Left ventricle myocardium inferior (tissue), 1 donor: ENCODE measurements at places on chromosomes 5 and 9.

DNA sequence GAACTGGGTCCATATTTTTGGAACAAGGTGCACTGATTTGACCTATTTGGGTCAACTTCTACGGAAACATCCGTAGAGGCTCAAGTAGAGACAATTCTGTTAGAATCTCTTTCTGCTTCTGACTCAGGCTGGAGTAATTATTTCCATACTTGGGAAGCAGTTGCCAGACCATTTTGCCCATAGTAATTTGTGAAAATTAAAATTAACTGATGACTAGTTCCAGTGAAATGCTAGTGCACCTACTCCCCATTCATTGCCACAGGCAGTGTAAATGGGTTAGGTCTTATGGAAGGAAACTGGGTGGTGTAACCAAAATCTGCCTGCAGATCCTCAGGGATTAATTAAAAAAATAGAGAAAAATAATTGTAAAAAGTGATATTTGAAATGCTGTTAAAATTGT lies 201.1 kb downstream of the TENT4A start:
- no peak for DNase-seq

DNA sequence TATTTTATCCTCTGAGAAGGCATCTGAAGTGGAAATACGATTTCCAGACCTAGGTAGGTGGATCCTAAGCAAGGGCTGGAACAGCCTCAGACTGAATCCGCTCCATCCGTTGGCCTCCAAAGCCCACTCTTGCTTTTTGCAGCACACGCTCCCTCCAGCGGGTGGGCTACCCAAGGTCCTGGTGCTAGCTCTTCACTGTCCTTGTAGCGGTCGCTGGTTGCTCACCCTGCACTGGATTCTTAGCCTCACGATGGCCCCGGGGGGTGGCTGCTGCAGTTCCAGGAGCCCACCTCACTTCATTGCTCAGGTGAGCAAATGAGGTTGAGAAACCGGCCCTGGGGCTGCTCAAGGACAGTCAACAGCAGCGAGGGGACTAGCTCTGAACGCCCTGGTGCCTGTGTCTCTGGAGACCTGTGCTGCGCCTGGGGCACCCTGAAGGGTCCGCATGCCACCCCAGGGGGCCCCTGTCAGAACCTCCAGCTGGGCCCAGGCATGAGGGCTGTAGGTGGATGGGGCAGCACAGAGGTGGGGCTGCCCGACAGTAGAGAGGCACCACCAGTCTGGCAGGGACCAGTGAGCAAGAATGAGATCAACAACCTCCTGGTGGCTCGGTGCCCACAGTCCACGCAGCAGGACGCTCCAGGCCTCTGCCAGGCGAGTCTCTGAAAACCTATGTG lies 4.3 kb downstream of the MGAT4B start:
- no peak for DNase-seq

GRCh38 chr5:151926188-151926587 lies 1.5 kb upstream of the GLRA1 start:
- DNase-seq, result no peak

GRCh38 chr5:90558344-90559192 lies at the start of gene ADGRV1:
Gene ADGRV1, plus strand, starts transcription at chr5:90558797. Its CDS starts 99 bp downstream, at chr5:90558896.
- DNase-seq, result peak; percentile 16

DNA sequence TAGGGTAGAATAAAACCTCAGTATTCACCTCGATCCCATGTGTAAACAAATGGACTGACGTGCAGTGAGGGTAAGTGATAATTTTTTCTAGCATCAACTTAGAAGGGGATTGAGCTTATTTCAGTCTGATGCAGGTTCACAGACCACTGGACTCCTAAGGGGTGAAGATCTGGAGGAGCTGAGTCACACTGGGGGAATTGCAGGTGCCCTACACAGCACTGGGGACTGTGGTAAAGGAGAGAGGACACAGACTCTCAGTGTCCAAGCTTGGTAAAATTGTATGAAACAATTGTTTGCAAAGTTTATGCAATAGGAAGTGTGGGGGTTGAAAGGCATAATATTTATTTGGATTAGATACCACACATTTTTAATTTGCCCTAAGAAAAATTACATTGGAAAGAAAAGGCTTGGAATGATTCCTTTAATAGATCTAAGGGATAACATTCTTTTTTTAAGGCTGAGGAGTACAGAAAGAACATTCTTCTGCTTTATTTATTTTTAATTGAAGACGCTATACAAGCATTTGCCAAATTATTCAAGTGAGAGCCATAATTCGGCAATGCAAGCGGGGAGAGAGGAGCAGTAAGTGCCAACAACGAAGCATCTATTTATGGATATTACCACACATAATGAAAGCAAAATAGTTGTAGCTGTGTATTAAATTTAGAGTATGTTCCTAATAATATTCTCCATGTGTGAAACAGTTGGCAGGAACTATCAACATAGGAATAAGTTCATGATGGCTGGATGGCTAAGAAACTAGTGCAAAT lies 766.9 kb upstream of the ADAMTS16 start:
- DNase-seq, result no peak

- DNase-seq, result peak; percentile 76
Observed at GRCh38 chr9:108934323-108934893, at the start of gene ABITRAM. Gene ABITRAM, plus strand, starts transcription at chr9:108934400. Its CDS starts 87 bp downstream, at chr9:108934487.

- DNase-seq, result no peak
Observed at GRCh38 chr9:16039988-16040761, 487.3 kb downstream of the CCDC171 start.

GRCh38 chr5:124512952-124513632 lies 233.3 kb downstream of the ZNF608 start:
- no peak for DNase-seq

DNA sequence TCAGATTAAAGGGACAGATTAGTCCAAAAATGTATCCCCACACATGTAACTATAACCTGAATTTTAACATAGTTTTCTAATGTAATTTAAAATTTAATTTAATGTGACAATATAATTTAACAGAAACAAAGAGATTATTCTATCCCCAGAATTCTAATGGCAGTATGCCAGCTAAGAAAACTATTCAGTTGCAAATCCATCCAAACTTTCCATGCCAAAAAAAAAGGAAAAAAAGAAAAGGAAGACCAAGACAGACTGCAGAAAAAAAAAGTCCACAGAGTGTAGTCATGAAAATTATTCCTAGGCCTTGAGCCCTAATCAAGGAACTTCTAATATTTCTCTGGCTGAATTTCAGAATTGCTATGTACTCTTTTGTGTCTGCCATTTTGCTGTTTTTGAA lies 217.6 kb downstream of the CDH18 start:
- DNase-seq, result no peak

GRCh38 chr9:131465401-131465800 lies 37.3 kb upstream of the POMT1 start:
- DNase-seq, result no peak

GRCh38 chr5:112290691-112291090 lies 128.4 kb downstream of the EPB41L4A start:
- no peak for DNase-seq

GRCh38 chr5:16888694-16889124 lies 47.4 kb downstream of the MYO10 start:
- DNase-seq, result no peak

DNA sequence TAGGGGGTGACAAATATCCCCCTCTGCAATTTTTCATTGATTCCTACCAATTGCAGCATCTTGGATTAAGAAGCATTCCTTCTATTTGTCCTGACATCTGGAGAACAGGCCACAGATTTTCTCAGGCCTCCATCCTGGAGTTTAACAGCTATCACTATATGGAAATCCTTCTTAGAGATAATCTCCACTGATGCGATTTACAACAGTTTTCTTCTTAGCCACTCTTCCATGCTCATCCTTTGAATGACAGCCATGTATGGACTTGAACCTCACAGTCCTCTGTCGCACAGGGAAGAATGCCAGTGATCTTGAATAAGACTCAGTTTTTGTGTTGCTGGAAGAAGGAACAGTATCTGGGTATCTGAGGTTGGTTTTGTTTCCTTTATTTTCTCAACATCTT lies 73.2 kb downstream of the PGM5 start:
- no peak for DNase-seq

- DNase-seq, result no peak
Observed at GRCh38 chr5:158609333-158610050, 490.2 kb downstream of the EBF1 start.

GRCh38 chr5:36491856-36492255 lies 114.5 kb upstream of the SLC1A3 start:
- no peak for DNase-seq

DNA sequence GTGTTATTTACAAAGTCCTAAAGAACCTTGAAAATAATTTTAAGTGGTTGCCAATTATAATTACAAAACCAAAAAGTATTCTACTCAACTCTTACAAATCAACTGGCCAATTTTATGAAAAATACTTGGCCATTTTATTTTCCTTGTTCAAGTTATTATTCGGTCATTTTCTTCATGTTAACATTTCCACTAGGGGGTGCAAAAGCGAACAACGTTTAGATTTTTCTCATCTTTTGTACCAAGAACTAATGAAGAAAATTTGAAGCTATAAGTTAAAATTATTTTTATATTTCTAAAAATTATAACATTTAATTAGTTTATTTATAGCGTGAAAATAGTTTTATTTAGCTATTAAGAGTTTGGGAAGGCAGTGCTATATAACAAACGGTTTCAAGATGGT lies 1453.3 kb downstream of the MAT2B start:
- no peak for DNase-seq

GRCh38 chr9:91207729-91208418 lies 153.8 kb downstream of the AUH start:
- no peak for DNase-seq

DNA sequence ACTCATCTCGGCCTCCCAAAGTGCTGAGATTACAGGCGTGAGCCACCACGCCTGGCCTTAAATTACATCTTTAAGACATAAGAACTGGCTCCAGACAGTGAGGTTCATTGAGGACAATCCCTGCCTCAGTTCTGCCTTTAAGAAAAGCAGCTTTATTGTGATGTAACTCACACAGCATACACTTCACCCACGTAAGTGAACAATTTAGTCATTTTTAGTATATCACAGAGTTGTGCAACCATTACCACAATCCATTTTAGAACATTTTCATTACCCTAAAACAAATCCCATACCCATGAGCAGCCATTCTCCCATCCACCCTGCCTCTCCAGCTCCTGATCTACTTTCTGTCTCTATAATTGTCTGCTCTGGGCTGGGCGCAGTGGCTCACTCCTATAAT lies 24.0 kb upstream of the LTC4S start:
- no peak for DNase-seq

DNA sequence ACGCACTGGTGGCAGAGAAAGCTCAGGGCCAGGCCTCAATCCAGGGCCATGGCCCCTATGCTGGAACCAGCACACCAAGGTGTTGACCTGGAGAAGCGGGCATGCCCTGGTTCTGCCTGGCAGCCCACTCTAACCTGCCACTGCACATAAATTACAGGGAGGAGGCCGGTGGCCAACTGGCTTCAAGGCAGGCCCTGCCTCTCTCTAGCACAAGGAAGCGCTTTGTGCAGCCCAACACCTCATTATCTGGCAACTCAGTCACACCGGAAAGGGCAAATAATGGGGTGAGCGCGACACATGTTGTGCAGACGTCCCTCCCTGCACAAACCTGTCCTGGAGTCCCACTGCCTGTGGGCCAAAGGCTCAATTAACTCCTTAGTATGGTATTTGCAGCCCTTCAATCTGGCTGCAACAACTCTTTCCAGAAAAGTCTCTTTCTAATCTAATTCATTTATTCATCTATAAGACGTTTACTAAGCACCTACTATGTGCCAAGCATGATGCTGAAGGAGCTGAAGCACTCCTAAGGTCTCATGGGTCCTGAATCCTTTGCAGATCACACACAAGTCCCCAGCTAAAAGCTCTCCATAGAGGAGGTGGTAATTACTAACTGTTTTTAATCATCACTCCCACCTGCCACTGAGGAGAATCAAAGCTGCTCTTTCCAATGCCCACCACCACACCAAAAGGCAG lies 24.9 kb downstream of the SHB start:
- no peak for DNase-seq

DNA sequence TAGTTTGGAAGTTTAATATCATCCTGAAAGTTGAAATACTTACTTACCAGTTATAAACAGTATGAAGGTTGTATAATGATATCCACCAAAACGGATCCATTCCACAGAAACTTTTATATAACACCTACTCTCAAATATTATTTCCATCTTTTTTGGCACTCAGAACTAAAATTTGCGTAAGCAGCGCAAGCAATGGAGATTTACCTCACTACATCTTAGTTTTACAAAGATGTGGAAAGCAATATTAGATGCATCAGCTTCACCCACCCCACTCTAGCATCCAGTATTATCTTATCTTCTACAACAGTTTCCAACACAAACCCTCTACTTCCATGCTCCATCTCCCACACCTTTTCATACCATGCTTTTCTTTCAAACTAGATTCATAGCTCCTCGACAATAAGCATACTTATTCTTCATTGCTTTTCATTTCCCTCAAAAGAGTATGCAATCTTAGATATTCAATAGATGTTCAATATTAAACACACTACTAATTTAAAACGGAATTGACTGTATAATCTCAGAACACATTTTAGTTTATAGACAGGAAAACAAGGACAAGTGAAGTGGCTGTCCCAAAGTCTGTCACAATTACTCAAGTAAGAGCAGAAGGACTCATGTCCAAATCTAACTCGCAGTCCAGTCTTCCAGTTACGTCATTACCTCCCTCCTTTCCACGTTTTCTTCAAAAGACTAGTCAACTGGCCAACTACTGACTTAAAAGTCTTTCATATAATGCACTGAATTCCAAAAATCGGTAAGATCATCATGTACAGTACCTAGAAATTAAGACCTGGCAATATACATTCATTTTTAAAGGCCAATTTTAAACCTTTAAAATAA lies 2.2 kb downstream of the PPP2CA start:
- DNase-seq, result no peak

- no peak for DNase-seq
Observed at GRCh38 chr5:37086466-37087173, 162.6 kb downstream of the CPLANE1 start.

DNA sequence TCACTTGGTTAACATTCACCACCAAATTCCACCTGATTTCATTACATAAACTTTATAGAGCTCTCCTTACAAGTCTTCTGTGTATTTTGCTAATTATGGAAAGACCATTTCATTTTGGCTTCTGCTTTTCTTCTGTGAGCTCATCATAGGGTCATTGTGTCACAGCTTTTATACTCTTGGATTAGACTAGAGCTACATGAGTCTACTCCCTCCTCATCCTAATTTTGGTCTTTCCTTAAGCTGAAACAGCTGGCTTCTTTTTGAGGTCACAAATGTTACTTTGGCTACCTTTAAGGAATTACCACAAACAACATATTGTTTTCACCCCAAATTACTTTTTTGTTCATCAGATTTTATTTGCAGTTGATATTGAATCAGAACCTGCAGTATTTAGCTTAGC lies 103.0 kb downstream of the NPR3 start:
- no peak for DNase-seq

DNA sequence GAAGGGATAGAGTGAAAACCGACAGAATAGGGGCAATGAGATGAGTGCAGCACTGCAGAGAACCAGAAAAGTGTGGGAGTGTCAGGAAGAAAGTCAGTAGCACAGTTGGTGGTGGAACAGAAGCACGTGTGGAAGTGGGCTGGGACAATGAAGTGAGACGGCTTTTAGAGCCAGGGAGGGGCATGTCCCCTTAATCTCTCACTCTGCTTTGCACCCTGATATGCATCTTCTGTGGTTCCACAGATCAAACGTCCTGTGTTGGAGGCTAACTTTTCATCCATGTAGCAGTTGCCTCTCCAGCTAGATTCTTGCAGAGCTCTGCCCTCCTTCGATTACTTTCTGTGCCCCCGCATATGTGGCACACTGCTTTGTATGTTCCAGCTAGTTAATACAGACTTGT lies 163.6 kb downstream of the DOCK8 start:
- DNase-seq, result no peak

- peak; percentile 13 for DNase-seq
Observed at GRCh38 chr9:93114169-93114983, 18.4 kb downstream of the CARD19 start.
